SJCRH30 (cell line): ENCODE measurements at places on chromosomes 3 and 15. TPM values are rescaled to one million over a fixed set of nuclear protein-coding genes. Genes with fewer than 3 reads are reported as not detected.

DNA sequence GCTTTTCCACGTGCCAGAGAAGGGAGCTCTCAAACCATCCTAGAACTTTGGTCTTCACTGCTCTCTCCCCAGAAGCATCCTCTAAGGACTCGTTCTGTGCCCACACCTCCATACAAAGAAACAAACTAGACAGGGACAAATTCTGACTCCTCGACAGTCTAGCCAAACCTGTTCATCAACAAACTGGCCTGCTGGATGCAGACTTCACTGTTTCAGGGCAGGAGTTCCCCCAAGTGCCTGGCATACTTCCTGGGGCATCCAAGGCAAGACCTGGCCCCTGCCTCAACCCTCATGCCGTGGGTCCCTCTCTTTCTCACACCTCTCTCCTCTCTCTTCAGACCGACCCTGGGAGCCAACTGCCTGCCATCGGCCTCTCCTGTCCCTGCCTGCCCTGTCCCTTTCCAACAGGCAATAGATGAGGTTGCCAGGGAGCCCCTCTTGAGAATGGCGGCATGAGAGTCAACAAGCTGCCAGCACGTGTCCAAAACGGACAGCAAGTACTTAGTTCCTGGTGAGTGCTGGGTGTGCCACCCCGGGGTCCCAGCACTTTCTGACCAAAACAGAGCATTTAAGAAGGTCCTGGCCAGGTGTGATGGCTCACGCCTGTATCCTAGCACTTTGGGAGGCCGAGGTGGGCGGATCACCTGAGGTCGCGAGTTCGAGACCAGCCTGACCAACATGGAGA is 79.1 kb upstream of the HES1 start:
- H3K27me3 ChIP-seq: no peaks in the 10 kb centered on the region
- peaks cover 20% of the 10 kb centered on the region for H3K4me1 ChIP-seq
- H3K36me3 ChIP-seq: no peaks in the 10 kb centered on the region
- H3K4me3 ChIP-seq: no peak overlapping the region
- DNase-seq: no peak
- H3K27ac ChIP-seq: no peak overlapping the region; the same call in 1 of the 2 replicates

DNA sequence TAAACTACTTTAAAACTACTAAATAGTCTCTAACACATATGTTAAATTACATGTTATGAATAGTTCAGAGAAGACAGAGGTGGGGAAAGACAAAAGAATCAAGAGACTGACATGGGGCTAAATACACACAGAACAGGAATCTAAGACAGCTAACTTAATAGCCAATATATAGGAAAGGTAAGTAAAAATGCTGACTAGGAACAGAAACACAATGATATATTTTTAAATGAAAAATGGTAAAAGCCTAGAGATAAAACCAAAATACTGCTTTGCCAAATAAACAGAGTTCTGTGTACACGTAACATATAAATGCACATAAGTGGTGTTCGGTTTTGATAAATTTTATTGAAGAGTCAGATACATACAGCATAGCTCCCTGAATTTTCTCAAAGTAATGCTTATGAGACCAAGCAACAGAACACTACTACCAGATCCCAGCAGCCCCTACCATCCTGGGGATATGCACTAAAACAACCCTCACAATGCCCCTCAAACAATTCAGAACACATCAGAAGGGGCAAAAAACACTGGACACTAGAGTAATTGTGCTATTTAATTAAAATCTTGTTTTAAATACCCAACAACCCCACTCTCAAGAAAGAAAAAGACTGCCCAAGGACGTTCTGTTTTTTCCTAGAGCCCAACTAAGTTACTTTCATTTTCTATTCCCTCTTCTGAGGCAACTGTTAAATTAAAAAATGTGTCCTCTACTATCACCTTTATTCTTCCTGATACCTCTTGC is 121.1 kb downstream of the ADAM10 start:
- H3K4me1 ChIP-seq: no peaks in the 10 kb centered on the region
- DNase-seq: no peak
- H3K27me3 ChIP-seq: no peaks in the 10 kb centered on the region
- H3K4me3 ChIP-seq: no peak overlapping the region
- H3K27ac ChIP-seq: no peak overlapping the region

Gene SAMD7
- not detected in 2 replicates for total RNA-seq

DNA sequence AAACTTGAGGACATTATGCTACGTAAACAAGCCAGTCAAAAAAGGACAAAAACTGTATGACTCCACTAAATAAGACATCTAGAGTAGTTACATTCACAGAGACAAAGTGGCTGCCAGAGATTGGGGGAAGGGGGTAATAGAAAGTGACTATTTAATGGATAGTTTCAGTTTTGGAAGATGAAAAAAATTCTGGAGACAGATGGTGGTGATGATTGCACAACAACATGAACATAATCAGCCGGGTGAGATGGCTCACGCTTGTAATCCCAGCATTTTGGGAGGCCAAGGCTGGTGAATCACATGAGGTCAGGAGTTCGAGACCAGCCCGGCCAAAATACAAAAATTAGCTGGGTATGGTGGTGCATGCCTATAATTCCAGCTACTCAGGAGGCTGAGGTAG is 40.6 kb downstream of the DPP8 start:
- DNase-seq: no peak
- H3K27ac ChIP-seq: no peak overlapping the region
- no peaks in the 10 kb centered on the region for H3K4me1 ChIP-seq

Gene LMAN1L
- not detected in 2 replicates for total RNA-seq
